ENCODE measurements at places on chromosomes 2 and 18.

GRCh38 chr18:49447810-49448745, 12.4 kb downstream of the DYM start:
- no peak for DNase-seq

- no peak for DNase-seq
Observed at GRCh38 chr2:104853534-104854497, at the start of gene POU3F3. TSS of gene POU3F3 (plus strand) at chr2:104854115. CDS start at chr2:104855511, 1,396 bp downstream.

- no peak for DNase-seq
Observed at GRCh38 chr2:179265082-179265510, 464 bp upstream of the SESTD1 start.

DNA sequence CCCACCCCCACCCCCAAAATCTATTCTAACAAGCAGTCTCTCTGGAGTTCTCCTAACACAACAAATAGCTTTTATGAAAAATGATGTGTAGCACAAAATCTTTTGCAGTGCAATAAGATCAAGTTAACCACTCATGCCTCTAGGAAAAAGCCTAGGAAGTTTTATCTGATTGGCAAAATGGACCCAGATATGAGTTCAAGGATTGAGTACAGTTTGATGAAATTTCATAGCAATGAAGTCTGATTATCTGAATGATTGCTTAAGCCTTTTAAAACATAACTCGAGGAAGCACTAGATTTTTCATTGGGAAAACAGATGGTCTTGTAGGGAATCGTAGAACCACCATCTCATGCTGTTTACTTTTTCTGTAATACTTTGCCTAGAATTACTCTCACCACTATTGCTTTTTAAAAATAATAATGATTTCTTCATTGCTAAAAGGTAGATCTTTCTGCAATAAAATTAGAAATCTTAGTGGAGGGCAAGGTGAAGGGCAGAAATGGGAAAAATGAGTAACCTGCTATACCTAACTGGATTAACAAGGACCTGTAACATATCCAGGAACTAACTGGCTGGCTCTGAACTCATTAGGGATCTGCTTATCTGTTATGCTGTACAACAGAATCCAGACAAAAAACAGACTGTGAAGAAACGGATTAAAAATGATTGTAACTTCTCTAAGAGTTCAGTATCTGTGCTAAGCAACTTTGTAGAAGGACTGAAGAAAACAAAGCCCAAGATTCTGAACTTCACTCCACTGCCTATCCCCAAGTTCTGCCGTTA, 73.7 kb upstream of the ETAA1 start:
- DNase-seq: no peak

- DNase-seq: no peak
Observed at GRCh38 chr18:6795307-6795706, 65.8 kb downstream of the ARHGAP28 start.
